Left colon (tissue), 2 donors: ENCODE measurements at places on chromosomes 2 and 18.

GRCh38 chr2:217983276-217984233, 19.2 kb downstream of the TNS1 start:
- no peak for DNase-seq

DNA sequence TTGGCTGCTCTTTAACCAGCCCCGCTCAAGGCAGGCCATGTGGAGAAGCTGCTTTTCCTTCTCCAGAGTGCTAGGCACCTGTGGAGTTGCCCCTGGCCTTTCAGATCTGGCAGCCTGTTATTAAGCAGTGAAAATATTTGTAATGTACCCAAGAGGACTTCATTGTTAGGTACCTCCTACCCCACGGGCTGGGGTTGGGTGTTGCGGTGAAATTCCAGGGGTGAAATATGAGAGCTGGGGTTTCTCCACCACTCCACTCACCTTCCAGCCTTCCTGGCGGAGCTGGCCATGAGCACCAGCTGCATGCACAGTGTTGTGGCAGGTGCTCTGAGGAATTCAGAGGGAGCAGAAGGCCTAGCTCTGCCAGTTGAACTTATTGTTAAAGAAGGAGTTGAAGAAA, 39.1 kb downstream of the NTSR2 start:
- DNase-seq, result no peak

DNA sequence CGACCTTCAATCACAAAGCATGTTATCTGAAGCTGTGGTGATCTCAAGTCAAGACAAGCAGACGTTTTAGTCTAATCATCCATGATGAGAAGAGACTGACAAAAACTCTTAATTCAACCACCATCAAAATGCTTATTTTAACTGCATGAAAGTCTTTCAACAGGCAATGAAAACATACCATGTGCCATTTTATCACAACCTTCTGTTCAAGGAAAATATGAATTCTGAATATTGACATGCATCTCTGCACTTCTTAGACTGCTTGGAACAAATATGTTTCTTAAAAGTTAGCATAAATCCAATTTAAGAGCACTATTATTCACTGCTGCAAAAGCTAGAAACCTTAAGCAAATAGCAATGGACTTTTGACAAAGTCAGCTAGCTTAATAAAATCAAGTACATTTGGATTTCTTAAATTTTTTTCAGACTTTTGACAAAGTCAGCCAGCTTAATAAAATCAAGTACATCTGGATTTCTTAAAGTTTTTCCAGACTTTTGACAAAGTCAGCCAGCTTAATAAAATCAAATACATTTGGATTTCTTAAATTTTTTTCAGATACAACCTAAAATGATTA, 70.9 kb downstream of the OLA1 start:
- DNase-seq, result no peak

- no peak for DNase-seq
Observed at GRCh38 chr2:239609607-239610310, 208.9 kb upstream of the HDAC4 start.

- DNase-seq, result no peak
Observed at GRCh38 chr2:25312958-25313710, 28.6 kb downstream of the DNMT3A start.

- DNase-seq, result no peak
Observed at GRCh38 chr2:179555691-179556283, 291.2 kb upstream of the SESTD1 start.

DNA sequence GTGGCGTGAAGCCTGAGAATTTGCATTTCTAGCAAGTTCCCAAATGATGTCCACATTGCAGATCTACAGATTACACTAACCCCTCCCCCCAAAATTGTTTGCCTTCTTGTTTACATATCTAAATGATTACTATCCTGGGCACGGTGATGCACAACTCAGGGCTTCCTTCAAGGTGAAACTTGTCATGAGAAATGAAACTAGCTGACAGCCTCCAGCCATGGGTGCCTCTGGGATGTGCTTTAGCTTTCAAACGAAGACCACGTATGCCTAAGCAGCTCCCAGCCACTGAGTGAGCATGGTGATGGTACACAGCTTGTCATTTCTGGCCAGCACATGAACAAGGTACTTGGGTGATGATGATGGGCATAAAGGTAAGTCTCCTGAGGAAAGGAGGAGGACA, 464.8 kb upstream of the DDX18 start:
- no peak for DNase-seq

DNA sequence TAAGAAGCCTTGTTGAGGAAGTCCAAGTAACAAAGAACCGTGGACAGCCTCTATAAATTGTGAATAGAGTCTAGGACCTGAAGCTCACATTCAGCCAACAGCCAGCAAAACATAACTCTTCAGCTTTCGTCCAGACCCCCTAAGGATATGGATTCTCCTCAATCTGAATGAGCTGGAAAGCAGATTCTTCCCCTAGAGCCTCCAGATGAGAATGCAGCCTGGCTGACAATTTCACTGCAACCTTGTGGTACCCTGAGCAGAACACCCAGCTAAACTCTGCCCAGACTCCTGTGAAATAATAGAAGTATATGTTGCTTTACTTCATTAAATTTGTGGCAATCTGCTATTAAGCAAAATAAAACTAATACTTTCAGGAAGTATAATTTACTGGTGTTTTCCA, 483.5 kb upstream of the SLC8A1 start:
- no peak for DNase-seq

GRCh38 chr2:237432484-237433092, 18.6 kb upstream of the COL6A3 start:
- no peak for DNase-seq

- DNase-seq, result no peak
Observed at GRCh38 chr2:161131804-161132203, 28.4 kb upstream of the TANK start.

GRCh38 chr18:62445386-62445917, 77.4 kb upstream of the ZCCHC2 start:
- DNase-seq, result no peak

GRCh38 chr2:99430614-99431291, 59.1 kb downstream of the REV1 start:
- no peak for DNase-seq

GRCh38 chr2:36449213-36449612, 93.6 kb downstream of the CRIM1 start:
- DNase-seq, result no peak

DNA sequence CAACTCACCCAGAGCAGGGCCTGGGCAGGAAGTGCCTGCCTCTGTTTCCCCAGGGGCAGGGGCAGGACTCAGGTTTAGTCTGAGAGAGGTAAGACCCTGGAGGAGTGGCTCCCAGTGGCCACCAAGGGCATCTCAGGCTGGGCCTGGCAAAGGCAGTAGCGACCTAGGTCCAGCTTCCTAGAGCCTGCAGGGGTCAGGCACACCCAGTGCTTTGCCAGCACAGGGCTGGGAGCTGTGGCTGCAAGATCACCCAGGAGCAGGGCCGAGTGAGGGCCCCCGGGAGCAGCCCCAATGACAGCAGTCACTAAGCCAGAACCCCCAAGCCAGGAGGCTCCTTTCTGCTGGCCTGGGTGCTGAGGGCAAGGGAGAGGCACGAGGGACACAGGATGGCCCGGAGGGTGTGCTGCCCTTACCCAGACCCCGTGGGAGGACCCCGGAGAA, 8.8 kb upstream of the DUSP2 start:
- no peak for DNase-seq

DNA sequence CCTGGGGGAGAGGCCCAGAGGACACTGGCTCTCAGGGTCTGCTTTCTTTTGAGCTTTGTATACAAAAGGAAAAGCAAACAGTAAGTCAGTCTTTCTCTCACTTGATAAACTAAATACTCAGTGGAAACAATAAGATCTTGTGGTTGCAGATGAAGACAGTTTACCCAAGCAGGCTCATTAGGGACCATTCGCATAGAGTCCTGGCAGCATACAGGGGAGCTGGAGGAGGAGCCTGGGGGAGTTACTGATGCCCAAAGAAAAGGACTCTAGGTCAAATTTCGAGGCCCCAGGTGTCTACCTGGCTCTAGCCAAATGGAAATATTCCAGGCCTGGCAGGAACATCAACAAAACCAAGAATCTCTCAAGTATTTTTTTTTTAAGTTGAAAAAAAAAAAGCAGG, 225.3 kb downstream of the CNTNAP5 start:
- DNase-seq, result no peak

DNA sequence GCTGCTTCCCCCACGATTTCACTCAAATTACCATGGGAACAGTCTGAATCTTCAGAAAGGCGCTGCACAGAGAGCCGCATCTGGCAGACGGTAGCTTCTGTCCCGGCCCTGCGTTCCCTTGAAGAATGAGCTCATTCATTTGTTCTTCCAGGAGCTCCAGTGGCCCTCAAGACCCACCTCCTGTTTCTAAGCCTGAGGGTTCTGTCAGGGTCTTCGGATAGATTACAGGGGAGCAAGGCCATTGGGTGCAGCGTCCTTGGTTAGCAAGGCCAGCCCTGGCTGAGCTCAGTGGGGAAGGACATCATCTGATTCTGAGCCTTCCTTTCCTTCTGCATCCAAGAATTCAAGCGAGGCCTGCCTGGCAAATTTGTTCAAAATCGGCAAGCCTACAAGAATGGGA, 111.9 kb downstream of the PDCL3 start:
- DNase-seq, result no peak

GRCh38 chr18:48629730-48630324, 91.0 kb downstream of the CTIF start:
- DNase-seq, result no peak

DNA sequence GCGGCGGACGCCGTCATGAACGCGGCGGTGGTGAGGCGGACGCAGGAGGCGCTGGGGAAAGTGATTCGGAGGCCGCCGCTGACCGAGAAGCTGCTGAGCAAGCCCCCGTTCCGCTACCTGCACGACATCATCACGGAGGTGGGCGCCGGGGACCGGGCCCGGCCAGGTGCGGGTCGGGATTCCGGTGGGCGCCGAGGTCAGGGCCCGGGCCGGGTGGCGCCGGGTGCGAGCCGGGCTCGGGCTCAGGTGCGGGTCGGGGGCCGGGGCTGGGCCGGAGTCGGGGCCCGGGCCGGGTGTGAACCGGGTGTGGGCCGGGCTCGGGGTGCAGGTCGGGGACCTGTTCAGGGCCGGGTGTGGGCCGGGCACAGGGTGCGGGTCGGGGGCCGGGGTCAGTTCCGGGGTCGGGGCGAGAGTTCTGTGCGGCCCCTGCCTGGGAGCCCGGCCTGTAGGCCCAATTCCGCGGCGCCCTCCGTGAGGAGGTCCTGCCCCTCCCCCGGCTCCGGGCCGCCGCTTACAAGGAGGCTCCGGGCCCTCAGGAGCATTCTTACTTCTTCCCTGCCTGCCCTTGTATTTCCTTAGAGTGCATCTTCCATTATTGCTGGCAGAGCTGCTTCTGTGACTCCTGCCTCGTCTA, 447 bp downstream of the TRAF3IP1 start:
- no peak for DNase-seq

GRCh38 chr2:135935914-135936313, 49.5 kb downstream of the DARS1 start:
- no peak for DNase-seq

GRCh38 chr2:163491850-163492249, 244.0 kb downstream of the FIGN start:
- no peak for DNase-seq

DNA sequence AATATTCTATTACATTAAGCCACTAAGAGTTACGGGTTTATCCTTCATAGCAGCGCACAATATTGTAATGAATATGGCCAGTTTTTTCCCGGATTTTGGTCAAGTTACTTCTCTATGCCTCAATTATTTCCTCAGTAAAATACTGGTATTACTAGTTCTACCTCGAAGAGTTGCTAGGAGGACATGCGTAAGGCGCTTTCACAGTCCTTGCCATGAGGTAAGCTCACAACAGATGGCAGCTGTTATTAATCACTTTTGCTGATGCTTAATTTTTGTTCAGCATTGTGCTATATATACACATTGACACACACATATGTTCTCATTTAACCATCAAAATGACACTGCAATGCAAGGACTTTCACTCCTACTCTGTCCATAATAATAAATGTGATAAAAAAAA, 101.5 kb downstream of the SCG2 start:
- DNase-seq, result no peak

- DNase-seq, result no peak
Observed at GRCh38 chr18:27863780-27864430, 313.0 kb downstream of the CDH2 start.

DNA sequence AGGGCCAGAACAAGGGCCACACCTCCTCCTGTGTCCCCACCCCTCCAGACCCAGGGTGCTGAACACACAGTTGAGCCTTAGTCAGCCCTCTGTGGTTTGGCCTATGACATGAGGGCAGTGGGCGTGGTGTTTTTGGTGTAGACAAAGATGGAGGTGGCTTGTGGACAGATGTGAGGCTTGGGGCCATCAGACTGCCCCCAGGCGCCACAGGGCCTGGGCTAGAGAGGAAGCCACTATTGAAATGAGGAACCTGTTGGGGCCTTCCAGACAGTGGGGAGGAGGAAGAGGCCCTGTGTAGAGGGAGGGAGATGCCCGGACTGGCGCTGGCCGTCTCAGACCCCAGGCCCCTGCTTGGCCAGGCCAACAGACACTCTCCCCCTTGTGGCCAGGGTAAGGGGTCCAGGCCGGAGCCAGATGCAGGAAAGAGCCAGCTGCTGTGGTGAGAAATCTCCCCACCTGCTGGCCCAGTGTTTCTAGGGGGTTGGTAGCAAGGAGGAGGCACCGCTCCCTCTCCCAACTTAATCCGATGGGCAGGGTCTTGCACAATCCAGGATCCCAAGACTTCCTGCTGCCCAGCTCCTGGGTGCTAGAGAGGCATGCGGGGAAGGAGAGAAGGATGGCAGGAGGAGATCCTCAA, 53.8 kb downstream of the SMAD7 start:
- peak; percentile 66 for DNase-seq

- no peak for DNase-seq
Observed at GRCh38 chr18:4842287-4842686, 354.8 kb downstream of the AKAIN1 start.

- DNase-seq, result no peak
Observed at GRCh38 chr2:48198371-48198770, 292.1 kb upstream of the FBXO11 start.

- DNase-seq, result no peak
Observed at GRCh38 chr2:25072606-25073005, 30.7 kb downstream of the EFR3B start.

DNA sequence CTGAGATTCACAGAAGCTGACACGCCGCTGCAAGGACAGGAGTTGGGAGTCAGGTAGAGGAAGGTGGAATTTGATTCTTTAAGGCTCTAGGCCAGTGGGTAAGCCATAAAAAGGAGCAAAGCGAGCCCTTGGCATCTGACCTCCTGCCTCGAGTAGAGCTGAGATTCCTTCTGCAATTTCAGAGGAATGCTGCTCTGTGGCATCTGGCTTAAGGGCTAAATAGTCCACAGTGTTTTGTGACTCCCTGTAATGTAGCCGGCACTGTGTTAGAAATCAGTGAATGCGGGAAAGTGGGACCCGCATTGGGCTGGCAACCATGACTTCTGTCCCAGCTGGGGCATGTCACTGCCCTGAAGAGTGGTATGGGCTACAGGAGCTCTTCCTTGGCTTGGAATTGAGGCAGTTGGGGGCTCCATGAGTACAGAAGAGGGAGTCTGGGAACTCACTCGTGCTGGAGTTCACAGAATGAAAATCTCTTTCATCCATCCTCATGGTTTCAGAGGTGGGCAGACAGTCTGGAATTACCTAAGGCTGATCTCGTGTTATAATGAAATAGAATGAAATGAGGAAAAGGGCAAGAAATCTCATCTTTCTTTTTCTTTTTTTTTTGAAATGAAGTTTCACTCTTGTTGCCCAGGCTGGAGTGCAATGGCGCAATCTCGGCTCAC, 12.7 kb upstream of the MYCN start:
- no peak for DNase-seq

- DNase-seq, result peak; percentile 34
Observed at GRCh38 chr2:174561283-174561971, 36.2 kb downstream of the WIPF1 start.
